ENCODE measurements at places on chromosomes 7 and 10.

DNA sequence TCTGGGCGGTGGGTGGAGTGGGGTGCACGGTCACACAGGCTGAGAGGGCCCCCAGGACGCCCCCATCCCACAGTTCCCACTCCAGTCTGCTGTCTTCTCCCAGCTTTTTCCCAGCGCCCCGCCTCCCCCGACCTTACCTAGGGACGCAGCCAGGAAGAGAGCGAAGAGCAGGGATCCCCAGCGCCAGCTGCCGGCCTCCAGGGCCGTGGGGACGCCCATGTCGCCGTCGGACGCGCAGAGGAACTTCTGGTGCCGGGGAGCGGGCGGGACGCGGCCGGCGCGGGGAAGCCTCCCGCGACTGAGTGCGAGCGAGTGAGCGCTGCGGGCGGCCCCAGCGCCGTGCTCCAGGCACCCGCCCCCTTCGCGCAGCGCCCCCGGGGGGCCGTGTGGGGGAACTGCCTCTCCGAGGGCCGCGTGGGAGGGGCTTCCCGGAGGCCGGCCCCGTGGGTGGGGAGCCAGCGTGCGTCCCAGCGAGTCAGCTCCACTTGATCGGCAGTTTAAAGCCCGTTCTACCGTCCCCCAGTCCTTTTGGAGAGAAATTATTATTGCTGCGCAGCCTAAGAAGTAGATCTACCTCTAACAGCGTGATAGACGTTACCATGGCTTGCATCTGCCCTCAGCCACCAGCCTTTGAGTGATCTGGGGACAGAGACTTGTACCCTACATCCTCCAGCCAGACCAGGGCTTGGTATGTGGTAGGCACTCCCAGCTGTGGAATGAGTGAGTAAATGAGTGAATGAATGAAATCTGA, at the start of gene VSIR:
VSIR (minus strand) TSS at position 300 of the 751 bp plus-strand sequence; CDS start at position 219, 81 bp downstream.
- peak; percentile 65 for DNase-seq

GRCh38 chr7:26698194-26698593, 166.2 kb downstream of the SKAP2 start:
- no peak for DNase-seq

- DNase-seq = no peak
Observed at GRCh38 chr10:119468542-119469324, 73.8 kb downstream of the RGS10 start.

GRCh38 chr7:134477954-134478353, 19.1 kb upstream of the AKR1B1 start:
- DNase-seq = no peak

DNA sequence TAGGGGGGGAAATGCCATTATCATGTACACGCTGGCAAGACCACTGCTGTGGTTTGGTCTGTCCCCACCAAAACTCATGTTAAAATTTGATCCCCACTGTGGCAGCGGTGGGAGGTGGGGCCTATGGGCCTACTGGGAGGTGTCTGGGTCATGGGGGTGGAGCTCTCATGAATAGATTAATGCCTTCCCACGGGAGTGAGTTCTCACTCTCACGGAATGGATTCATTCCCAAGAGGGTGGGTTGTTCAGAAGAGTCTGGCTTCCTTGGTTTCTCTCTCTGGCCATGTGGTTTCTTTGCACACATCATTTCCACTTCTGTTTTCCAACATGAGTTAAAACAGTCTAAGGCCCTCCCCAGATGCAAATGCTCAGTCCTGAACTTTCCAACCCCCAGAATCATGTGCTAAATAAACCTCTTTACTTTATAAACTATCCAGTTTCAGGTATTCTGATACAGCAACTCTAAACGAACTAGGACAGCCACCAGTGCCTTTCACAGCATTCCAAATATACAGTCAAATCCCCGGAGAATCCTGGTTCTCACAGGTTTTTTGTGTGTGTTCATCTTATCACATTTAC, 44.3 kb downstream of the SMURF1 start:
- DNase-seq = no peak

- DNase-seq = no peak
Observed at GRCh38 chr10:43048301-43049051, 28.4 kb upstream of the RET start.

- no peak for DNase-seq
Observed at GRCh38 chr10:119602241-119603095, 5.7 kb upstream of the TIAL1 start.

- peak; percentile 78 for DNase-seq
Observed at GRCh38 chr10:92052088-92052487, 128.5 kb downstream of the BTAF1 start.

DNA sequence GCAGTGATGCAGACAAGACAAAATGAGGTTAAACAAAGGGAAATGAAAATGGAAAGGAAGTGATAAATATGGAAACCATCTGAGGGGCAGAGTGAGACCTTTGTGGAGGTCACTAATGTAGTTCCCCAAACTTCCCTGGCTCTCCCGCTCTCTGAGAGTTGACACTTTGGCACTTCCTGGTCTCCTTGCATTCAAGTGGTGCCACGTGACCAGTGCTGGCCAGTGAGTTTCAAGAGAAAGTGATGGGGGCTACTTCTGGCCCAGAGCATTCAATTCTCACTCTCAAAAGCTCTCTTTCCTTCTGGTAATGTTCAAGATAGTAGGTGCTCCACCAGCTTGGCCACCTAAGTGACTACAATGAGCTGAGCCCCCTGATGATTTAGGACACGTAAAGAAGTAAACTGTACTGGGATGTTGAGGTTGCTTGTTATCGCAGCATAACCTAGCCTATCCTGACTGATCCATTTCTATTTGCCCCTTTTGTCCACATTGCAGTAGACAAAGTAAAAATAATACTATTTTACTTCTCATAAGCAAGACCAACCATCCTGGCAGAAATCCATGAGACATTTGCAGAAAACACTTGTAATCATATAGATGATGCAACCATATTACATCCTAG, 242.0 kb upstream of the YAE1 start:
- no peak for DNase-seq

GRCh38 chr10:133196936-133197758, 32.9 kb upstream of the UTF1 start:
- no peak for DNase-seq

DNA sequence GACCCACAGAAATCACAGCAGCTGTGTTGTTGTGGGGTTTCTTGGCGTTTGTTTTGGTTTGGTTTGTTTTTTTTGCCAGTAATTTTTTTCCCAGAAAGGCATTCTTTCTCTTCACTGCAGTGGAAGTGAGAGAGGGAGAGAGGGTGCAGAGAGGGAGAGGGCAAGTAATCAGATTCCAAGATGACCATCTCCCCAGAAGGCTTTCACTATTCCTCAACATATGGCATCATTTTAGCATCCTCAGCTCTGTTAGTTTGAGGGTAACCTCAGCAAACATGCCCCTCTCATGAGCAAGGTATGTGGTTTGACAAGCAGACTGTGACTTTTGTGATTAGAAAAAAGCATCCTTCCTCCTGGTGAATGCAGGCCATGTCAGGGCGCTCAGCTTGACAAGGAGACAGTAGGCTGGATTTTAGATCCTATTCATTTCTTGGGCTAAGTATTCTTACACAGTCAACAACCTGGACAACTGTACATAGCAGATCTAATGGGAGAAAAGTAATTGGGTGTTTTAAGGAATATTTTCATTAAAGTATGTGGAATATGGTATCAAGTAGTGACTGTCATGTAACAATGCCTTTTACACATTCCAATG, 86.3 kb upstream of the PIK3CG start:
- DNase-seq = no peak

GRCh38 chr7:143434660-143435059, 8.6 kb upstream of the TAS2R60 start:
- DNase-seq = no peak

GRCh38 chr7:37284805-37285231, 163.8 kb downstream of the ELMO1 start:
- no peak for DNase-seq

GRCh38 chr7:47792521-47793121, 155.6 kb downstream of the PKD1L1 start:
- no peak for DNase-seq

DNA sequence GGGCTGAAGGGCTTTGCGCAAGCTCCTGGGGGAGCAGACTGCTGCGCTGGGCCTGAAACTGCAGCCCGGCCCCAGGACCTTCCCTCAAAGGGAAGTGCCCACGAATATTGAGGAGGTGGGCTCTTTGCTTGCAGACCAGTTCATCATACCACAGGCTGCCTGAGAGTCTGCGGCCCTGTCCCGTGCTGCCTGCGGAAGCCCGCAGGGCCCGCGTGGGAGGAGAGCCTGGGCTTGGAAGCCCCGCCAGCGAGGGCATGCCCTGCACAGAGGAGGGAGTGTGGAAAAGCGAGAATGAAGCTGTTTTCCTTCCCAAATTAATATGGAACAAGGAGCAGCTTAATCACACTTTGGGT, 83.6 kb upstream of the MKI67 start:
- no peak for DNase-seq

DNA sequence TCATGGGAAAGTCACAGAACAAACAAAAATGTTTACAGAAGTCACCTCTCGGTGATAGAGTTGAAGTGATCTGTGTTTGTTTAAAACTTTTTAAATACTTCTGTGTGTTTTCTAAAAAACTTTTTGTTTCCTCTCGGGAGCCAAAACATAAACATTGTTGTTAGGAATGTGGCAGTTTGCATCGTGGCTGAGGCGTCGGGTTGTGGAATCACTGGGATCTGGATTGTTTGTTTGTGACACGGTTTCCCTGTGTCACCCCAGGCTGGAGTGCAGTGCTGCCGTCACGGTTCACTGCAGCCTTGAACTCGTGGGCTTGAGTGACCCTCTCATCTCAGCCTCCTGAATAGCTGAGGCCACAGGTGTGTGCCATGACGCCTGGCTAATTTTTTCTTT, 29.0 kb upstream of the SUN1 start:
- DNase-seq = no peak

DNA sequence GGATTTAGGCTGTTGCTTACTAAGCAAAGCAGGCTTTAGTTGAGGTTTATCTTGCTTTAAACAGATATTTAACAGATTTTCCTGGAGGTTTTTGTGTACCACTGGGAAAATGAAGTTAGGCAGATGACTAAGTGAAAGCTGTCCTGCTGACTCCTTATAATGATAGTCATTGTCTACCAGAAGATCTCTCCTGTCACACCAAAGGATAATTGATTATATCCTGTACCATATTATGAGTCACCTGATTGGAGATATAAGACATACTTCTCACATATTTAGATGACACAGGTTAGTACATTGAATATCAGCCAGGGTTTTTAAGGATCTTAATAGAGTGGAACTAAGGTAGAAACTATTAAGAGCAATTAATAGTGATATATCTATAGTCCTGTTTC, 68.4 kb downstream of the PTEN start:
- DNase-seq = no peak

DNA sequence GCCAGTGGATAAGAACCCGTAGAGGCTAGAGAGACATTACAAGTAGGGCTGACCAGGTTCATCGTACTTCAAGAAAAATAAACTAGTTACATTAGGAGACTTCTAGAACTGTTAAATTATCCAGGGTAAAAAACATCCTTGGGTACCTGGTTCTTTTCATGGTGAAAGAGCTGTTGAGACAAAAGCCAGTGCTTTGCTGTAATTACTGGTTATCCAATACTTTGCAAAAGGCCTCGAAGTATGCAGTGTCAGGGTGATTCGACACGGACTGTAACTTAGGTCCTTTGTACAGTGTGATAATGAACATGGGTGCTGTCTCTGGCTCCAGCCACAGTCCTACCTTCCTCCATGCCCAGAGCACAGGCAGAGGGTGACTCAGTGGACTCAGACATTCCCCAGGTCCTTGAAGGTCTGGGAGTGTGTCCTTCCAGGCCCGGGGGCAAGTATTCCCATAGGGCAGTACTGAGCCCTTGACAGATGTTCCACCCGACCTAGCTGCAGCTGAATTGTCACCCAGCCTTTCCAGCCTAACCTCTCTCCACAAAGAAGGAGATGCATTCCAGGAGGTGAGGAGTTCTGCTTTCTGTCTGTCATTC, 123.6 kb upstream of the TMEM72 start:
- DNase-seq = no peak

DNA sequence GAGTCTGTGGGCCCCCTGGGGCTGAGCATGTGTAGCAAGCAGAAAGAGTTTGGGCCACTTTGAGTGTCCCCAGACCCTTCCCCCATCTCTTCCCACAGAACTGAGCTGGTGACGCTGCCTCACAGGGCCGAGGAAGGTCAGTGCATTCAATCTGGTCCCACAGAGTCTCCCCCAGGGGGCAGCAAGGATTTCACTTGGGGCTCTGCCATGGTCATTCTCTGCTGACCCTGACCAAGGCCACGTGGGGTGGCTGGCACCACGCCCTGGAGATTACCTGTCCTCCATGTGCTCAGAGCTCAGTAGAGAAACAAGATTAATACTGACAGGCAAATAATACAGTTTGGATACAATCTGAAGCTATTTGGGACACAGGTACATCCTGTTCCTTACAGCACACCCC, 30.2 kb downstream of the ADRA2A start:
- peak; percentile 28 for DNase-seq

- no peak for DNase-seq
Observed at GRCh38 chr7:134203186-134203889, 76.2 kb downstream of the LRGUK start.

GRCh38 chr10:44389556-44389955, 4.7 kb upstream of the CXCL12 start:
- no peak for DNase-seq

GRCh38 chr7:55275291-55276200, 89.6 kb upstream of the LANCL2 start:
- DNase-seq = no peak

GRCh38 chr7:133822868-133823552, 304.1 kb upstream of the LRGUK start:
- DNase-seq = no peak

DNA sequence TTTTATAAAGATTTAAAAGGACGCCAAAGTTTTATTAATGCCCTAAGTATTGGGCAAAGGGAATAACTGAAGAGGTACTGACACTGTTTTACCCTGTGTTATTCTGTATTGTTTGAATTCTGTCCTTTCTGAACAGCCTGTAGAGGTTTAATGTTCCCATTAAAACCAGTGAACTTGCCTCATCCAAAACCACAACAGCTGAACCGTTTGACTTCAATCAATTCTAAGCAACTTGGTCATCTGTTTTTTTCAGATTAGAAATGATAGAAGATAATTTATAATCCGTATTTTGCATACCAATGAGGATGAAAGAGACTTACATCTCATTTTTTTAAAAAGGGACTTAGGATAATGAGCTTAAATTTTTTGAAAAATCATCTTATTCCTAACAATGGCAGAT, 40.4 kb downstream of the HACD1 start:
- DNase-seq = no peak

- no peak for DNase-seq
Observed at GRCh38 chr10:11285171-11285570, 267.5 kb downstream of the CELF2 start.

DNA sequence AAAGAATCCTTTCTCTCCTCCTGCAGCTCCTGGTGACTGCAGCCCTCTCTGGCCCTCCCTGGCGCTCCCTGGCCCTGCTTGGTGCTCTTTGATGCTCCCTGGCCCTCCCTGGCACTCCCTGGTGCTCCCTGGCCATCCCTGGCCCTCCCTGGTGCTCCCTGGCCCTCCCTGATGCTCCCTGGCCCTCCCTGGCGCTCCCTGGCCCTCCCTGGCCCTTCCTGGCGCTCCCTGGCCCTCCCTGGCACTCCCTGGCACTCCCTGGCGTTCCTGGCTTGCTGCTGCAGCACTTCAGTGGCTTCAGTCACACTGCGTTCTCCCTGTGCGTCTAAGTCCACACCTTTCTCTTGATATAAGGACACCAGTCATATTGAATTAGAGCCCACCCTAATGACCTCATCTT, 15.2 kb upstream of the FGFR2 start:
- no peak for DNase-seq

Measured in cerebellum (tissue), 4 donors.